Body of pancreas (tissue), 4 donors: ENCODE measurements at places on chromosomes 3 and 15.

DNA sequence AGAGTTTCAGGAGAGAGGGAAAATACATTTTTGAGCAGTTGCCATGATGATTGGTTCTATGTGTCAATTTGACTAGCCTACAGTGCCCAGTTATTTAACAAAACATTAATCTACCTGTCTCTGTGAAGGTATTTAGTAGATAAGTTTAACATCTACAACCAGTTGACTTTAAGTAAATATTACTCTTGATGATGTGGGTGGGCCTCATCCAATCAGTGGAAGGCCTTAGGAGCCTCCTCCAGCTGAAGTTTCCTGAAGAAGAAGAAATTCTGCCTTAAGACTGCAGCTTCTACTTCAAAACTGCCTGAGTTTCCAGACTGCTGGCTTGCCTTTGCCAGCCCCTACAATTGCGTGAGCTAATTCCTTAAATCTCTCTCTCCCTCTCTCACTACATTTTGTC, 93.6 kb downstream of the OXSM start:
- no peak for DNase-seq

DNA sequence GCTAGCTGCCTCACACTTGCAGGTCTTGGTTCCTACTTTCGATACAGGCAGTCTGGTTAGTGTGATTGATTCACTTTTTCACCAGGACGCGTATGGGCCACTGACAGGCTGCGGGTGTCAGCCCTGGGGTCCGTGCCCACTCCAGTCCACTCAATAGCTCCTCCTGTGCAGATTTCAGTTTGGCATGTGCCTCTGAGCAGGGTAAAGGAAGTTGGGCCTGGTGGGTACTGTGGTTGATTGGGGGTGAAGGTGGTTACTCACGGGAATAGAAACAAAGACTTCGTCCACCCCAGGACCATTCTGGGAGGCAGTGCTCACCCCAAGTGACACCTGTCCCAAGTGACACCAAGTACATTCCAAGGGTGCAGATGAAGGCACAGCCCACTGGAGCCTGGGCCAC, 62.3 kb downstream of the EPHB1 start:
- no peak for DNase-seq

GRCh38 chr3:128277378-128278069, 124.2 kb downstream of the EEFSEC start:
- no peak for DNase-seq

DNA sequence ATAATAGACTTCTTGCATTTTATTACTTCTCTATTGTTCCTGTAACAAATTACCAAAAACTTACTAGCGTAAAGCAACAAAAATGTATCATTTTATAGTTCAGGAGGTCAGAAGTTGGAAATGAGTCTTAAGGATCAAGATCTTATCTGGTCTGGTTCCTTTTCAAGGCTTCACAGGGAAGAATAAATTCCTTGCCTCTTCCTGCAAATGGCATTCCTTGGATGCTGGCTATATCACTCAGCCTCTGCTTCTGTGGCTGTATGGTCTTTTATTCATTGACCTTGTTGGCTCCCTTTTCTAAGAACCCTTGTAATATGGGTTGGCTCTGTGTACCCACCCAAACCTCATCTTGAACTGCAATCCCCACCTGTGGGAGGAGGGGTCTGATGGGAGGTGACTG, 478.4 kb upstream of the THBS1 start:
- DNase-seq: no peak

GRCh38 chr3:65444447-65444815, 594.3 kb downstream of the MAGI1 start:
- no peak for DNase-seq

- no peak for DNase-seq
These were observed 39.5 kb upstream of the FMN1 start for GRCh38 chr15:33234020-33234461.

- no peak for DNase-seq
These were observed 90.4 kb downstream of the SRGAP3 start for GRCh38 chr3:9158865-9159630.

DNA sequence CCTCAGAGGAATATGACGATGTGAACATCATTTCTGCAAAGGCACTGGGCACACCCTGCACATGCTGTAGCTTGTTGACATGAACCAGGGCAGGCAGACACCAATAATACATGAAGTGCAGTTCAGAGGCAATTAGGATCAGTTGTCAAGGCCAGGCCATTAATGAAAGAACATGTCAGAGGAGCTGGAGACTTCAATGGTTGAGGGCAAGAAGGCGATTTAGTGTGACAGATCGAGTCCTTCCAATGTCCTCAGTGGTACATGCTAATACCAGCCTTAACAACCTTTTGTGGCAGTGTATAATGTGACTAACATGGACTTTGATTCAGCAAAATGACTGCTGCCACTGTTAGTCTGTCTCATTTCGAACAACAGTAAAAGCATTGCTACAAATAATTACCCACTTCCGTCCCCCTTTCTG, 205.2 kb upstream of the NANOGP8 start:
- no peak for DNase-seq

DNA sequence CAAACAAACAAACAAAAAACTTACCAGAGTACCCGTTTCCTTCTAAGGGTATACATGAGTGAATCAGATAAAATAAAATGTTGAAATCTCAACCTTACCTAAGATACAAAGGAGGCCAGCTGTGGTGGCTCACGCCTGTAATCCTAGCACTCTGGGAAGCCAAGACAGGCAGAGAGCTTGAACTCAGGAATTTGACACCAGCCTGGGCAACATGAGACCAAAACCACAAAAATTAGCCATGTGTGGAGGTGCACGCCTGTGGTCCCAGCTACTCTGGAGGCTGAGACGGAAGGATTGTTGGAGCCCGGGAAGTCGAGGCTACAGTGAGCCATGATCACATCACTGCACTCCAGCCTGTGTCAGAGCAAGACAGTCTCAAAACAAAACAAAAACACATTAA, 11.0 kb upstream of the FAM219B start:
- no peak for DNase-seq

GRCh38 chr15:46315434-46315833, 680.6 kb downstream of the SQOR start:
- no peak for DNase-seq

DNA sequence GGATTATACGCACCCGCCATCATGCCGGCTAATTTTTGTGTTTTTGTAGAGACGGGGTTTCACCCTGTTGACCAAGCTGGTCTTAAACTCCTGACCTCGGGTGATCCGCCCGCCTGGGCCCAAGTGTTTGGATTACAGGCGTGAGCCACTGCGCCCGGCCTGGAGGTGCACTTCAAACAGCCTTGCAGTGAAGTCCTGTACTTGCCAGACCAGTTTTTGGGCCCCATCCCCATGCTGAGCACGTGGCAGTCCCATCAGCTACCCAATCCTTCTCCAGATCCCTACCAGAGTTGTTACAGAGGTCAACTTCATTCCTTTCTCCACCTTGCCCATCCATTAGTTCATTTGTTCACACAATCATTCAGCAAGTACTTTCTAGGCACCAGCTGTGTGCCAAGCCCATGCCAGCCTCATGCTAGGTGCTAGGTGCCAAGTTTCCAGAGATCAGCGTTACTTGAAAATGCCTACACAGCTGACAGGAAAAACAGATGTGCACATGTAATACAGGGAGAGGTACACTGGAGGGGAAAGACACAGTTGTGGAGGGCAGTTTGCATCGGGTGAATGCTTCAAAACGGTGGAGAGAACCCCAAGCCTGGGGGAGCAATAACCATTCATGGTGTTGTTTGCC, 2.2 kb downstream of the DNAH1 start:
- no peak for DNase-seq

DNA sequence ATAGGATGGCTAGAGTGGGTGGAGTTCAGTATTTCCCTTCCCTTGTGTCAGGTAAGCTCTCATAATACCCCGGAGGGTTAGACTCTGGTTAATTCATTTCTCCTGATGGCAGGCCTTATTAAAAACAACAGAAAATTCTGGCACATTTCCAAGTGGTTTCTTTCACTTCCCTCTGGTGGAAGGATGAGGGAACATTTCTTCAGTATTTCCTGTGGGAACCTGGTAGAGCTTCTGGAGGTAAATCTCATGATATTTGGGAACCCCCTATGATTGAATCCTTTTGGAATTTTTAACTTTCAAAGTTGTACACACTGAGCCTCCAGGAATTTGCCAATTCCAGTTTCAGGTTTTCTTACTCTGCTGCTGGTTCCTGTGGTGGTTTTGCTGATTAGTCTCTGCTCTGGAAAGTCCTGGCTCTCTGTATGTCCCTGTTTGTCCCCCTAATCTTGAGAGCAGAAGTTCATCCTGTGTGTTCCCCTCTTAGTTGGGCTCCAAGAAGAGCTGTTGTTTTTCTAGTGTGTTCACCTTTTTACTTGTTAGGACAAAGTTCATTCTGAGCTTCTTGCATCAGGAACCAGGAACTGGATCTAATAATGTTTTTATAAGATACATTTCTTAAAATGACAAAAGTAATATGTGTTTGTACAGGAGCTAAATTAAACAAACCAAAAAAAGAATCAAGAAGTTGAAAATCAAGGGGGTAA, 12.1 kb downstream of the CHRNA7 start:
- DNase-seq: no peak

GRCh38 chr3:80682951-80683350, 915.2 kb upstream of the ROBO1 start:
- DNase-seq: no peak

DNA sequence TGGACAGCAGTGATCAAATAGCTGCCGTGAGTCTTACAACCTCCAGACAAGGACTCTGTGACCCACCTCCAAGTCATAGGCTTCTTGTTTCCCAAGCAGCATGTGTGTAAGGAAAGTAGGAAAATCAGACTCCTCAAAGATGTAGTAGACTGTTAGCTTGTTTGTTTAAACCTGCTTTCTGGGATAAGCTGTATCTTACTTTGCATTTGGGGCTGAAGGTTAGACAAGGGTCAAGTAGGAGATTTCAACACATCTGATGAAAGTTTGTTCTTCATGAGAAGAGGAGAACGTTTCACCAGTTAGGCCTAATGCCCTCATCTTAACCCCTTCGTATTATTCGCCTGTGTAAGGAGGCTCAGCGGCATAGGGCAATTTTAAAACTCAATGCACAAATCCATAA, 756.4 kb upstream of the NR2F2 start:
- DNase-seq: no peak

GRCh38 chr3:256501-256900, 59.9 kb downstream of the CHL1 start:
- no peak for DNase-seq

DNA sequence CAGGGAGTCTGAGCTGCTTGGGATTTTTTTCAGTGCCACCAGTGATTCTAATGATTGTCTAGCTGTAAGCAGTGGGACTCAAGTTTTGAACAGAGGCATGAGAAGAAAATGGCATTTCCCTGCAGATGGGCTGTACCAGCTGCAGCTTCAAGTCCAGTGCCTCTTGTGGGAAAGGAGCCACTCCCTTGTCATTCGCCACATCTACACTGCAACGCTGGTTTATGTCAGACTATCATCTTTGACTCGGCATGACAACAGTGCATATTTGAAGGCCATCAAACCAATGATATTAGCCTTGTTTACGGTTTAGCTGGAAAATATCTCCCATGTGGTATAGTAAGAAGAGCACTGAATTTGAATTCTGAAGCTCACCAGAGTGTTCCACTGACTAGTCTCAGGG, 22.2 kb downstream of the SCG5 start:
- DNase-seq: no peak

DNA sequence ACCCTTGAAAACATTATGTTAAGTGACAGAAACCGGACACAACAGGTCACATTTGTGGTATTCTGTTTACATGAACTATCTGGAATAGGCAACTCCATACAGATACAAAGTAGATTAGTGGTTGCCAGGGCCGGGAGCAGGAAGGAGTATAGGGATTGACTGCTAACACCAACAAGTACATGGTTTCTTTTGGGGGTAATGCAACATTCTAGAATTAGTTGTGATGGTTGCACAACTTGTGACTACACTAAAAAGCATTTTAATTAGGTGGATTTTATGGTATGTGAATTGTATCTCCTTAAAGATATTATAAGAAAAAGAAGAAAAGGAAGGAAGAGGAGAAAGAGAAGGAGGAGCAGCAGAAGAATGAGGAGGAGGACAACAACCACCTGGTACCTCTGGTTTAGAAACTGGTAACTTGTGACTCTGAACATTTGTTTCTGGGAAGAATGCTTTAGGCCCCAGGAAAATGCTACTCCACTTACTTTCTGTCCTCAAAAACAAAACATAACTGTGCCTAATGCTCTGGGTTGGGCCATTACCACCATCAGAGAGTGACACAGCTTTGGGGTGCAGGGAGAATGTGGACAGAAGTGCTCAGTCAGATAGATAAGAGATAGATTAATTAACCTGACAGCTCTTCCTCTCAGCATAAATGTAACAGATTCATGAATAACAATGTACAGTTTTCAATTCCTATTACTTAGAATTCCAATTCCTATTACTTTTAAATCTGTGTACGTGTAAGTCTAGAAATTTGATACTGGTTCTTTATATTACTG, 20.3 kb downstream of the SETMAR start:
- no peak for DNase-seq

- no peak for DNase-seq
These were observed 534.4 kb downstream of the ZNF385D start for GRCh38 chr3:21216598-21216997.

DNA sequence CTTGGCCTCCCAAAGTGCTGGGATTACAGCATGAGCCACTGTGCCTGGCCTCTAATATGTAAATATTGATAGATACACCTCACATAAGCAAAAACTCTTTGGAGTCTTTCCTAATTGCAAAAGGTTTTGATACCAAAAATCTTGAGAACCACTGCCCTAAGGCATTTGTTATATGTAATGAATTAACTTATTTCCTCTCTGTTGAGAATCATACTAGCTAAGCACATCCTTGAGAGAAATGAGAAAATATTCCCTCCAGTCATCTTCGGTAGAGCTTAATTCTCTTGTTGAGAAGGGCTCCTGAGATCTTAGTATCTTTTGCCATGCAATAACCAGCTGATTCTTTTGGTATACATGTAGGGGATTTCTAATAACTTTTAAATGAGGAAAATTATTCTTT, 190.2 kb downstream of the SLC9A9 start:
- no peak for DNase-seq

GRCh38 chr3:161233557-161233956, 12.4 kb downstream of the NMD3 start:
- DNase-seq: no peak

- DNase-seq: no peak
These were observed 6.3 kb upstream of the AP3S2 start for GRCh38 chr15:89899951-89900567.

- no peak for DNase-seq
These were observed 197.2 kb downstream of the KCNAB1 start for GRCh38 chr3:156317462-156318074.

- no peak for DNase-seq
These were observed 337.2 kb upstream of the DNAJC19 start for GRCh38 chr3:181326637-181327223.

GRCh38 chr3:2154621-2155020, 56.0 kb downstream of the CNTN4 start:
- DNase-seq: no peak
